ENCODE measurements at places on chromosomes 13 and 19.

GRCh38 chr13:81722456-81722855 lies 1381.5 kb upstream of the SPRY2 start:
- no peak for DNase-seq

DNA sequence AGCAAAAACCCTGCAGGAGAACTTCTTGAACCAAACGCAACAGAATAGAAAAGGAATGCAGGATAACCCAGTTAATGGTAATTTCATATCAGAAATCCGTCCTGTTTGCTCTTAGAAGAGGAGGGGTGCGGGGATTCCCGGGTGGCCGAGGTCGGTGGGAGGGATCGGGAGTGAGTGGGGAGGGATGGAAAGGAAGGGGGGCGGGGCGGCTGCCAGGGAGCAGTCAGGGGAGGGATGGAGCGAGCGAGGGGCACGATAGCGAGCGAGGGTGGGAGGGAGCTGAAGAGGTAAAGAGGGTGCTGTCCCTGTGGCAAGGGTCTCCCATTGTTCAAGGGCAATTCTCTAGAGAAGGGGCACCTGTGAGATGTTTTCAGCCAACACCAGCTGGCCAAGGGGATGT lies 26.5 kb downstream of the CD177 start:
- no peak for DNase-seq

DNA sequence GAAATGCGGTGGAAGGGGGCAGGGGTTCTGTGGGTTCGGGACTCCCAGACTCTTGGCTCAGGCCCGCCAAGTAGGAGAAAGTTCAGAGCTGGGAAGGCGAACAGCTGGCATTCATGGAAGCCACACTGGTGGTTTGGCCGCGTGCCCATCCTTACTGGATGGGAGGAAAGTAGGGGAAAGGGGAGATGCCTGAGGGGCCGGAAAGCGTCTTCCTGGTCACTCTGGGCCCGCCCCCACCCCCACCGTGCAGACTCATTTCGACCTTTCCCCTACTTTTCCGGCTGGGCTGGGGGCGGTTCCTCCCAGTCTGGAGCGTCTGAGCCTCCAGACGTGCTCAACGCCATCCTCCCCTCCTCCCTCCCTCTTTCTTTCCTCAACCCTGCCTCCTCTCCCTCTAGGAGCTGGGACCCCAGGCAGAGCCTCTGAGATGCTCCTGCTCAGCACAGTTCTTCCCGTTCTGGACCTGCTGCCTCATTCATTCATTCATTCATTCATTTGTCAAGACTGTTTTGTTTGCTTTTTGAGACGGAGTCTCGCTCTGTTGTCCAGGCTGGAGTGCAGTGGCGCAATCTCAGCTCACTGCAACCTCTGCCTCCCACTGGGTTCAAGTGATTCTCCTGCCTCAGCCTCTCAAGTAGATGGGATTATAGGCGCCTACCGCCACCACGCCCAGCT lies 3.5 kb downstream of the ANGPTL4 start:
- no peak for DNase-seq

GRCh38 chr13:34465423-34465922 lies 476.6 kb upstream of the NBEA start:
- DNase-seq, result no peak

DNA sequence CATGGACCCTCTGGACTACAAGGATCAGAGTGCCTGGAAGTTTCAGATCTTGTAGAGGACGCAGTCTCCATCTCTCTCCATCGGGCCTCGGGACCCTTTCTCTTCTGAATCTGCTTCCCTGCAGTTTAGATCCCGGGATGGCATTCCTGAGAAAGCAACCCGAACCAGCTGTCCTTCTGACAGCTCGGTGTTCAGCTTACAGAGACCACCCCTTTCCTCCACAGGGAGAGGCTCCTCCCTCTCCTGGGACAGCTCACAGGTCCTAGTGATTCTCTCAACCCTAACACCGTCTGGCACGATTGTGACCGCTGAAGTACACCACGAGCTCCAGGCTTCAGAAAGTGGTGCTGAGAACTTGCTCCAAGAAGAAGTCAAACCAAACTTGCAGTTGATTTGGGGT lies 18.2 kb downstream of the CRX start:
- no peak for DNase-seq

GRCh38 chr13:63393112-63393511 lies 1977.5 kb upstream of the PCDH20 start:
- DNase-seq, result no peak

DNA sequence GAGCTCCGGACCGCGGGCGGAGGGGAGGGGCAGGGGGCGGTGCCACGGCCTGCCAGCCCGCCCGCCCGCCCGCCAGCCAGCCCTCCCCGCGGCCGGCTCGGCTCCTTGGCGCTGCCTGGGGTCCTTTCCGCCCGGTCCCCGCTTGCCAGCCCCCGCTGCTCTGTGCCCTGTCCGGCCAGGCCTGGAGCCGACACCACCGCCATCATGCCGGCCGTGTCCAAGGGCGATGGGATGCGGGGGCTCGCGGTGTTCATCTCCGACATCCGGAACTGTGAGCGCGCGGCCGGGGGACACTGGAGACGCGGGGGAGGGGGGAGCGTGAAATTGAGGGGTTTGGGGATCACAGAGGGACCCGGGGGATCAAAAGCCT lies at the start of gene AP2A1:
AP2A1 (plus strand) TSS at position 72 of the 370 bp plus-strand sequence; CDS start at position 205, 133 bp downstream.
- DNase-seq, result no peak

GRCh38 chr19:47608969-47609905 lies at the start of gene BICRA:
Gene BICRA (plus strand): TSS chr19:47609134. CDS start chr19:47673575, 64,441 bp downstream.
- DNase-seq, result peak; percentile 78

GRCh38 chr13:110225609-110226574 lies 81.1 kb downstream of the COL4A1 start:
- DNase-seq, result no peak

DNA sequence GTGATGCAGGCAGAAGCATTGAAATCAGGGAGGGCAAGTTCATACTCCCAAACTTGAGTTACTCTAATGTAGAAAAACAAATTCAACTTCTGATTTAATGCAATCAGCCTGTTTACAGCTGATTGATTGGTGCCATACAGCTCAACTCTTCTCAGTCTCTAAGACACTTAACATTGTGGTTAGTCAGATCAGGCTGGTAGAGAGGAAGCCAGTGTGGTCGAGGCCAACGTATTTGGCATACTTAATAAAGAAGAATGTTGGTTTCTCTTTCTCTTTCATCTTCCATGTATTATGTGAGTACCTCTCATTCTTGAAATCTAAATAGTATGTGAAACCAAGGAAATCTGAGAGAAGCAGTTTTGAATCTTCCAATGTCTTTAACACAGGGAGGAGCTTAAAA lies 255.0 kb upstream of the SLITRK1 start:
- peak; percentile 9 for DNase-seq

GRCh38 chr13:30440910-30441703 lies 18.8 kb downstream of the UBE2L5 start:
- no peak for DNase-seq

DNA sequence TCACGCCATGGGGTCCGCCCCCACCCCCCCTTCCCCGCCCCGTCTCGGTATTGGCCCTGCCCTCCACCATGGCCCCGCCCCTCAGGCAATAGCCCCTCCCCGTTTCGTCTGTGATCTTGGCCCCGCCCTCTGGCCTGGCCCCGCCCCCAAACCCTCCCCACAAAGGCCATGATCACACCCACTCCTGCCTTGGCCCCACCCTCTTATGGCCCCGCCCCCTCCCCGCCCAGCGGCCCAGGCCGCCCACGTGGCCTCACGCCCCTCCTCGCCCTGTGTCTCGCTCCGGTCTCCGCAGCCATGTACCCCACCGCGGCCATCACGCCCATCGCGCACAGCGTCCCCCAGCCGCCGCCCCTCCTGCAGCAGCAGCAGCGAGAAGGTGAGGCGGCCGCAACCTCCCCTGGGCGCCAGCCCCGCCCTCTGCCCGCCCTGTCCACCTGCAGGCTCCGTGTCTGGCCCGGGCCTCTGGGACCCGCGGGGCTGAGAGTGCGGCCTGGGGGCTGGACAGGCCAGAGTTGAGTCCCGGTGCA lies 61.3 kb downstream of the CELF5 start:
- DNase-seq, result peak; percentile 37

- DNase-seq, result no peak
Observed at GRCh38 chr13:37608750-37609339, 10.3 kb upstream of the POSTN start.

DNA sequence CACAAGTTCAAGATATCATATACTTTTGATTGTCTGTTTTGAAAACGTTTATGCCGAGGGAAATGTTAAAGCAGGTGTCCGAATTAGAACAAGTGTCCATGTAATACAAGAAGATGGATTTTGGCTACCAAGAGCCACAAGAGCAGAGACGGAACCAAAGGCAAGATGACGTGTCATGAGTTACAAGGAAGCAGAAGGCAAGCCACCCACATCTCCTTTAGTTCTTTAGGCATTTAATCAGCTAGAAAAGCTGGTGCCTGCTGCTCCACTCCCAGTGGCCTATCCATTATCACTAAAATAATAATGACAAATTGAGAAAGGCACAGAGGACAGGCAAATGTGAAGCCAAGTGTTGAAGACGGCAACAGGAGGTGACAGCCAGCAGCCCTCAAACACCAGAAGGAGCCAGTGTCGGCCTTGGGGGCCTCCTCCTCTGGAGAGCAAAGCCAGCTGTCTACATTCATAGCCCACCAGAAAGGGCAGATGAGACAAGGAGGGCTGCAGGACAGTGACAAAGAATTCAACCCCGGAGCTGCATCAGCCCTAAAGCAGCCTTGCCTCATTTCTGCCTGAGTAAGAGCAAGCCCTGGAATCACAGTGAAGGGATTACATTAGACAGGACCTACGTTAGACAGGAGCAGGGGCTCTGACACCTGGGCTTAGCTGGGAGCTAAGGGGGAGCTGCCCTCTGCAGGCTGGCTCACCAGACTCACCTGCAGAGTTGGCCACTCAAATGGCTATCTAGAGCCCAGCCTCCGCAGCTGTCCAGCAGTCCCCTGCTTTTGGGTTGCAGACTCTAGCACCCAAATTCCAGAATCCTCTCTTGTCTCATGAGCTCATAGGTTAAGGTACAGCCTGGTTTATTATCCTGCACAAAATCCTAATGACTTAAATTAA lies 569.9 kb downstream of the UQCRFS1 start:
- no peak for DNase-seq

GRCh38 chr13:81017513-81018152 lies 676.7 kb upstream of the SPRY2 start:
- no peak for DNase-seq

DNA sequence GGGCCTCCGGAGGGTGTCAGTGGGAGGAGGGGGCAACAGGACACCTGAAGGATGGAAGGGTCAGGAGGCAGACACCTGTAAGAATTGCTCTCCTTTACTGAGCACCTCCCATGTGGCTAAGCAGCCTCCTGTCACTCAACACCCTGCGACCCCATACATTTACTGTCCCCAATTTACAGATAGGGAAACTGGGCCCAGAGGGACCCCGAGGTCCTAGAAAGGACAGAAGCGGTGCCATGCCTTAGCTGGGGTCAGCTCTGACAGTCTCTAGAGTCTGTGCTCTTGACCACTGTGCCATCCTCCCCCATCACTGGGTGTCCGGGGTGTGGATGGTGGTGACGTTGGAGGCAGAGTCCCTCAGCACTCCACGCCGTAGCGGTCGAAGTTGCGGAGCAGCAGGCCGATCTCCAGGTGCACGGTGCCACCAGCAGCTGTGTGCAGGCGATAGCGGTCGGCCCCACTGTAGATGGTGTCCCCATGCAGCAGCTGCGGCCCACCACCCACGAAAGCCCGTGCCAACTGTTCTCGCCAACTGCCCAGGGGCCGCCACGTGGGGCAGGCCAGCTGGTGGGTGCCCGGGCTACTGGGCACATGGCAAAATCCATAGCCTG lies 726 bp upstream of the TGFB1 start:
- DNase-seq, result no peak

DNA sequence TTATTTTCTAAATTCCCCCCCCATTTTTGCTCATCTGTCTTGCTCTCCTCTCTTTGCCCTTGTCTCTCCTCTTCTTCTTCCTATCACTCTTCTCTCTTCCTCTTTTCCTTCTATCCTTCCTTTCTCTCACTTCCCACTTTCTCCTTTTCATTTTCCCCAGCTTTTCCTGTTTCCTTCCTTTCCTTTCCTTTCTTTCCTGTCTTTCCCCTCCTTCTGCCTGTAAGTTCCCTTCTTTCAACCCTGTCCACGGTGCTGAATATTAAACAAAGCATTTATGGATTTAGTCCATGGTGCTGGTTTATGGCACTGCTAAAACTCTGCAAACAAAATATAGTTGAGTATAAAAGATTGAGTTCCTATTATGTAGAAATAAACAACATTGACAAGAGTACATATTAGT lies 27.6 kb downstream of the SCEL start:
- DNase-seq, result no peak

GRCh38 chr13:77930430-77930829 lies 11.8 kb upstream of the EDNRB start:
- DNase-seq, result no peak

GRCh38 chr13:50140153-50140552 lies 124.9 kb downstream of the KCNRG start:
- no peak for DNase-seq

DNA sequence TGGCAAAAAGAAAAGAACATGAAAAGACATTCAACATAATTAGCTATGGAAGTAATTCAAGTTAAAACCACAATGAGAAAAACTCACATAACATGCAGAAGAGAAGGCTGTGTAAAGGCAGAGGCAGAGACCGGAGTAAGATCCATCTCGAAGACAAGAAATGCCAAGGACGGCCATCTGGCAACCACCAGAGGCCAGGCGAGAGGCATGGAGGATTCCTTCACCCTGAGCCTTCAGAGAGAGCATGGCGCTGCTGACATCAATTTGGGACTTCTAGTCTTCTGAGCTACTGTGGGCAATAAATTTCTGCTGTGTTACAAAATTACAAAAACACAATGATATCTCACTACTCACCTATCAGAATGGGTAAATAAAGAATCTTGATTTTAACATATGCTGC lies 381.0 kb downstream of the TSHZ3 start:
- no peak for DNase-seq

GRCh38 chr13:113239357-113239756 lies 29.9 kb downstream of the CUL4A start:
- no peak for DNase-seq

DNA sequence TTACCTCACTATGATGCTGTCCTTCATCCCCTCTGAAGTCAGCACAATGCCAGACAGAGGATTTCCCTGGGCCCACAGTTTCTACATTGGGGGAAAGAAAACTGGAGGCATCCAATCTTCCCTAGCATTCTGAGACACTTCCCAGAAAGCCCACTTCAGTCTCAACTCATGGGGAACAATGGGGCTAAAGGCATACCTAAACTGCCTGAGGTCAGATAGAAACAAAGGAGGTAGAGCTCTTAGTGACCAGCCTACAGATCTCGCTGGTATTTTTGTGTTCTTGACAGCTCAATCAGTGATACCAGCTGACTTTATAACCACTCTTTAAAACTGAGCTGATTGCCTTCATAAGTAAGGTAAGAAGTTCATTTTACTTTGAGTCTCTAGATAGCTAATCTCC lies 881.0 kb upstream of the GPC6 start:
- DNase-seq, result no peak

DNA sequence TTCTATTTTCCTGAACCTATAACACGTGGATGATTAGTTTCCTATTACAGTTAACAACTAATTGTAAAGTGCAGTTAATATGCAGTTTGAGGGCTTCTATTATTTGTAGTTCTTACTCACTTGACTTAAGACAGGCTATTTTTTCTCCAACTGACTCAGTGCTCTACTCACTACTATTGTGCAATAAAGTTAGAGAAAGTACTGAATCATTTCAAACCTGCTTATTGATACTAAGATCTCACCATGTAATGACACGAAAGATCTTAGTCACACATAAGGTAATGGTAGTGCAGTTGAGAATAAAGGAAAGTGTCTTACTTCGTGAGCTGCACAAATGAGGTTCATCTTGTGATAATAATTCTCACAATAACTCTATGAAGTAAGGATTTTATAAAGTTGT lies 22.8 kb upstream of the ITM2B start:
- no peak for DNase-seq

- DNase-seq, result no peak
Observed at GRCh38 chr13:23381866-23382265, 51.6 kb downstream of the SACS start.

Data from stimulated activated CD4-positive, alpha-beta T cell treated with anti-CD3 and anti-CD28 coated beads, Interleukin-1b, Interleukin-23, amount 100 ng/mL, for 4 hours (primary cell).